ENCODE measurements at places on chromosomes 12 and 14.

GRCh38 chr12:106974511-106974910, 12.4 kb downstream of the MTERF2 start:
- DNase-seq, result peak; percentile 76

GRCh38 chr12:97876780-97877179, 414.2 kb downstream of the RMST start:
- DNase-seq, result no peak

DNA sequence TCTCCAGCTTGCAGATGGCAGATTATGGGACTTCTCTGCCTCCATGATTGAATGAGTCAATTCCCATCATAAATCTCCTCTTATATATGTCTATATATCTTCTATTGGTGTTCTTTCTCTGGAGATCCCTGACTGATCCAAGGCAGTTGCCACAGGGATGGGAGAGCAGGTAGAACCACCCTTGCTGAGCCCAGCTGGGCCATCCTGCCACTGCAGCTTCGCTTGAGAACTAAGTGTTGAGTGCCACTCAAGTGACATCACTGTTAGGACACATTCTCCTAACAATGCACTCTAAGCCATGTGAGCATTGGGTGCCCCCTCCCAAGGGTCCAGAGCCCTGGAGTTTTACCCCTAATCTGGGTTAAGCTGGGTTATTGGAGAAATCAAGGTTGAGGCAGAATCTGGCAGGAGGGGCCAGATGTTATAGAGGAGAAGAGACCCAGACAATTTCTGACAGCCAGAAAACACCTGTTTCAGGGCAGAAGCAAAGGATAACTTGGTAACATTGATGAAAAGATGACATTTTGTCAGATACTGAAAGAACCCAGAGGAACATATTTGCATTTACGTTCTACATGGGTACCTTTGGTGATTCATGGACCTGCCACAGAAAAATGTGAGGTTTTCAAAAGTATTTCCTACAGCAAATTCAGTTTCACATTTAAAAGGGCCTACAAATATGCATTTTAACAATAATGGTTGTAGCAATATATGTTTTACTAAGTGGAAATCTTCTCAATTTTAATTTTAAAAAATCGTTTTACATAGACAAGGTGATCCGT, 57.2 kb upstream of the MAX start:
- no peak for DNase-seq

- no peak for DNase-seq
These were observed 587.5 kb downstream of the SOX5 start for GRCh38 chr12:23361971-23362370.

DNA sequence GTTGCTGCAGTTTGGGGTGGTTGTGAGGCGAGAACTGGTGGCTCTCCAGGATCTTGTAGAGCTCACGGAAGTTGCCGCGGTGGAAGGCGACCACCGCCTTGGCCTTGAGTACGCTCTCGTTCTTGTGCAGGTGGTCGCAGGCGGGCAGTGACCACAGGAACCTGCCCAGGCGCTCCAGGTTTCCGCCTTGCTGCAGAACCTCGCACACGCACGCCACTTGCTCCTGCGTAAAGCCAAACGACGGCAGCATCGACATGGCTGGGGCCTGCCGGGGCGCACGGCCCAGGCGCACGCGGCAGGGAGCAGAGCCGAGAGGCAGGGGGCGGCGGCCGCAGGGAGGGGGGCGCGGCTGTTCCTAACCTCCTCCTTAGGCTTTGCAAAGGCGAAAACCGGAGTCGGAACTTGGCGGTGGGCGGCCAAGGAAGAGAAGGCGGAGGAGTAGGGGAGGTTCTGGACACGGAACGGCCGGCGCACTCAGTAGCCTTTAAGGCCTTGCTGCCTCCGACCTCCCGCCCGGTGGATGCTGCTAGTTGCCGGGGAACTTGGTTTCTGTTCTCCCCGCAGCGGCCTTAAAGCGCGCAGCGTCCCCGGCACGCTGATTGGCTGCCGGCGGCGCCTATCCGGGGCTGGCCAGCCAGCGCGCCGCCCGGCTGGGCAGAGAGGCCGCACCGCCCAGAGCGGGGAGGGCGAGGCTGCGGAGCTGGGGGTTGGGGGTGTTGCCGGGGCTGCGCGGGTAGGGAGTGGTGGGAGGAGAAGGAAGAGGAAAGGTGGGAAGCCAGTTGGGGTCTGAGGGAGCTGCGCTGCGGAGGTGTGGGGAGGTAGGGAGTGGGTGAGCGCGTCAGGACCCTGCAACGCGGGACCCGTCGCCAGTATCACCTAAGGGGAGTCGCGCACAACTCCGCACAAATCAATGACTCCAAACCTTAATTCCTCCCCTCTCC, at the start of gene SIX1:
Gene SIX1 (minus strand): TSS at position 544 of the 941 bp plus-strand sequence. CDS start 288 bp downstream, at position 256.
- DNase-seq, result peak; percentile 77

DNA sequence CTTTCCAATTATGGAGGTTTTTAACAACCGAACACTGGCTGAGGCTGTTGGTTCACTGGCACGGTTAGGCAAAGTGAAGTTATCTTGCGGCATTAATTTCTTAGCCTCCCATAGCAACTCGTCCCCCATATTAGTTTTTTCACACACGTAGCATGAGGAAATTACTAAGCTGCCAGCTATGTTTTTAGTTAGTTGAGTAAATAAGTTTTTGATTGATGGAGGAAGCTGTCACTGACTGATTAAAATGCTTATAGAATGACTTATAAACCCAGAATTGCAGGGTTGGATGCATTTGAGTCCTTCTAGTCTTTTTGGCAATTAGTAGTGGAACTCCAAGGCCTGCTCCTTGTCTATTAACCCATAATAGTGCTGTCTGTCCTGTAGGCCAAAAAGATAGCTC, 97.1 kb downstream of the ALG10 start:
- no peak for DNase-seq

- no peak for DNase-seq
These were observed 26.0 kb downstream of the XRCC3 start for GRCh38 chr14:103688906-103689902.

GRCh38 chr12:68864604-68865003, 56.6 kb downstream of the MDM2 start:
- no peak for DNase-seq

- DNase-seq, result peak; percentile 35
These were observed 115.9 kb downstream of the MED13L start for GRCh38 chr12:116161588-116161987.

- no peak for DNase-seq
These were observed 44.6 kb upstream of the FAR2 start for GRCh38 chr12:29104516-29104915.

GRCh38 chr14:72290241-72290640, 358.0 kb downstream of the RGS6 start:
- DNase-seq, result no peak

DNA sequence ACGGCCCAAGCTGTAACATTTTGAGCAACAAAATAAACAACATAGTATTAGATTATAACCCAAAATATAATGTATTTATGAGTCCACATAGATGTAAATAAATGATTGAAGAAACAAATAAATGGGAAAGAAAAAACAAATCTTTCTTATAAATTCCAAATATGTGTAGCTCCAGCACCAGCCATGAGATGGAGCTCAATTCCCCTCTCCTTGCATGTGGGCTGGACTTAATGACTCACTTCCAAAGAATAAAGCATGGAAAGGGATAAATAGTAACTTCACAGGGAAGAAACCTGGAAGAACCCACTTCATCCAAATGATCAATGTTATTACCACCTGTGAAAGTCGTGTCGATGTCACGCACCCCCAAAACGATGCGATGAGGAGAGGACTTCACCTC, 158.8 kb downstream of the RPAP3 start:
- no peak for DNase-seq

DNA sequence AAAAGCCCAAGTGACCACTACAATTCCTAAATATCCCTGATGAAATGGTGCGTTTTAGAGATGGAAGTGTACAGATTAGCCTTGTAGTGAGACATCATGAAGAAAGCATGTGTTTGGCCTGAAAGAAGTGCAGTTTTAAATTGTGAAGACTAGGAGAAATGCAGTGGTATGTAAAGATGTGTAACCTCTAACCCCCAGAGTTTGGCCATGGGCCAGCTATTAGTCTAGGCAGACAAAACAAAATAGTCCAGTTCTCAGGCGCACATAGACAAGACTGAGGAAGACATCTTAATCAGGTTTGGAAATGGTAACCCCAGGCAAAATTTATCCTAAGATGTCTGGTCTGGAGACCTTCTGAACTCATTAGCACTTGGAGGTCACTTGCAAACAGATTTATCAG, 23.4 kb downstream of the WBP11 start:
- DNase-seq, result no peak

DNA sequence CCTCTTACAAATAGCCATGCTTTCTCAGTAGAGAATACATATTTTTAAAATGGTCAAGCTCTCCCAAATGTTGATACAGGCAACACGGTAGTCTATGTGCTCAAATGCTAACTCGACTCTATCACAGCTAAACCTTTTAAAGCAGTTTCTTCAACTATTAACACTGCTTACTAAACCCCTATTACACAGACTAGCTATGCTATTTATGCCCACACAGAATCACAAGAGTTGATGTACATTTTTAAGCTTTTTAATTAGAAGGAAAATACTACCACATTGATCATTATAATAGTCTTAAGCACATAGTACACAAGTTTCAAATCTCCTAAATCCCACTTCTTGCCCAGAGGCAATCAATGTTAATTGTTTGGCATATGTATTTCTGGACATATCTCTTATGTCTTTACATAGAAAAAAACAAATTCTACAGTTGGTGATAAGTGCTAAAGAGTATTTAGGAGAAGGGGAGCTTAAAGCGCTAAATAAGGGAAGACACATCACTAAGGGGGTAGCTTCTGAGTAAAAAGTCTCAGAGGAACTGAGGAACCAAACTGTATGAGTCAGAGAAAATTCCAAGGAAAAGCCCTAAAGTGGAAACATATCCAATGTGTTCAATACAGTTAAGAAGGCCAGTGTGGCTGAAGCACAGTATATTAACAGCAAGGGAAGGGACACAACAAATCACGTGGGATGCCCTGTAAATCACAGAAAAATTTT, 13.7 kb downstream of the HNRNPC start:
- DNase-seq, result no peak

GRCh38 chr12:108837239-108837638, 20.1 kb downstream of the SSH1 start:
- no peak for DNase-seq

DNA sequence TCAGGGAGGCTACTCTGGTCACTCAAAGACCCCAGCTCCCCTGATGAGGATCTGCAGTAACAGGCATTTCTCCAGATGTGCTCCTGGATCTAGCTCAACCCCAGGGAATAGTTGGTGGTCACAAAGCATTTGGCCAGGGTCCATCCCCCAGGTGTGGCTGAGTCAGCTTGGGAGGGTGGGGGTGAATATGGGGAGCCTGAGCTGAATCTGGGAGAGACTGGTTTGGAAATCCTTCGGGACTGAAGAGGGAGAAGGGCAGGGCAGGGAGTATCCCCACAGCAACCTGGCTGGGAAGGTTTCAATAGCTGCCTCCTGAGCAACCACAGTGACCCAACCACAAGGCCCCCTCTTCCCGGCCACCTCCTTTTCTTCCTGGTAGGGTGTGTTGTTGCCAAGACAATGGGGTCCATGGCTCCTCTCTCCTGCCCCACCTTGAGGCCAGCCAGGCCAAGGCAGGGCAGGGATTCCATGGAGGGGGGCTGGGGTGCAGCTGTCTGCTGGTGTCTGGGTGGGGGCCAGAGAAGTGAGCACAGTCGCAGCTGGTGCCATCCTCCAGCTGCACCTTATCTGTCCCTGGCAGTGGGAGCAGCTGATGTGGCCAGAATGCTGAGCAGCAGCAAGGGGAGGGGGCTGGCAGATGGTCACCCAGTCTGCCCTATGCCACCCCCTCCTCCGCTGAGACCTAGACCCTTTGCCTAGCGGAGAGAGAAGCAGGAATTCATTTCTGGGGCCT, 5.5 kb downstream of the ASIC1 start:
- DNase-seq, result no peak

DNA sequence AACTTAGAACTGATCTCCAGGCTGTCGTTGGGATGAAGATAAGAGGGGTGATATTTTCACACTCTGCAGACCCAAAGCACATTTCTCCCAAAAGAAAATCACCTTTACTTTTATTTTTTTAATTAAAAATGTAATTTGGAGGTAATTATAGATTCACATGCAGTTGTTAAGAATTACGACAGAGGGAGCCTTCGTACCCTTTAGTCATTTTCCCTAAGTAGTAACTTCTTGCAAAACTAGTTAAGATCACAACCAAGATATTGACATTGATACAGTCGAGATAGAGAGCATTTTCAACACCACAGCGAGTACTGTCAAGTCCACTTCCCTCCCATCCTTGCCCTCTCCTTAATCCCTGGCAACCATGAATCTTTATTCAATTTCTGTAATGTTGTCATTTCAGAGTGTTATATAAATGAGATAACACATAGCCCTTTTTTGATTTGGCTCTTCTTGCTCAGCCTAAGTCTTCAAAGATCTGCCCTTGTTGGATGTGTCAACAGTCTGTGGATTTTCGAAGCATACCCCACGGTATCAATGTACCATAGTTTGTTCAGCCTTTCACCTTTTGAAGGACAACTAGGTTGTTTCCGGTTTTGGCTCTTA, 39.6 kb downstream of the DNAH10 start:
- no peak for DNase-seq

GRCh38 chr12:67716817-67717216, 68.3 kb downstream of the DYRK2 start:
- peak; percentile 27 for DNase-seq

DNA sequence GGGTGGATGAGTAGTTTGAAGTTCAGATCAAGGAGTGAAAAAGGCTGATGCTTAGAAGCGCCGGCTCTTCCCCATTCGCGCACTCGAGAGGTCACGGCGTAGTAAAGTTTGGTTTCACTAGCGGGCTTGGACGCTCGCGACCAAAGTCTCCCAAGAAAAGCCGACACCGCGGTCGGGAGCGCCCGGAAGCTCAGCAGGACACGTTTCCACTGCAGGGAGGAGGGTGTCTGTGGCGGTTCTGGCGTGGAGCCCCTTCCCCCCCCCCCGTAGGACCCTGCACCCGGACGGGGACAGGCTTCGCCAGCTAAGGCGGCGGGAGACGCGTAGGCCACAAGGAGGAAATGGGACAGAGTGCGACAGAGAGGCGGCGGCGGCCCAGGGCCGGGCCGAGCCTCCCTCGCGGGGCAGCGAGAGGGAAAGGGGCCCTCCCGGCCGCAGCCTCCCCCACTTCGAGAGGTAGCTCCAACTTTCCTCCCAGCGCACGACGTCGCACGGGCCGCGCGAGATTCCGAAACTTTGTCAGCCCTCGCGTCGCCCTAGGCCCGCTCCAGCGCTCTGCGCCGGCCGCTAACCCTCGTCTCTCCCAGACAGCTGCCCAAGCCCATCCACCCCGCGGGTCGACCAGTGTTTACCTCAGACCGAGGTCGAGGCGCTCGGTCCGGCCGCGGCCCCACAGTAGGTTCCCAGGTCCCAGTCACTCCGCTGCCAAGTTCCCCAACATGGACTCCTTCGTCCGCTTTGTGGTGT, 480 bp downstream of the SCAF11 start:
- peak; percentile 45 for DNase-seq

GRCh38 chr14:35113308-35113950, 8.4 kb downstream of the PPP2R3C start:
- DNase-seq, result no peak

GRCh38 chr14:37018571-37019240, 153.7 kb downstream of the SLC25A21 start:
- DNase-seq, result no peak

GRCh38 chr12:27143256-27144069, 61.1 kb upstream of the C12orf71 start:
- no peak for DNase-seq

GRCh38 chr14:101961746-101962502, 2.4 kb upstream of the DYNC1H1 start:
- DNase-seq, result no peak

Measured in HepG2 (cell line).